Hematopoietic multipotent progenitor cell treated with erythropoietin and hydrocortisone succinate and interleukin-3 and kit ligand, for 17 days (in vitro differentiated cells): ENCODE measurements at places on chromosomes 7 and 10.

- no peak for DNase-seq
Observed at GRCh38 chr10:43196131-43196980, 58.1 kb downstream of the CSGALNACT2 start.

GRCh38 chr10:124917428-124918190 lies 24.3 kb upstream of the ZRANB1 start:
- peak; percentile 70 for DNase-seq

- DNase-seq, result peak; percentile 85
Observed at GRCh38 chr10:12214763-12215218, 18.8 kb downstream of the CDC123 start.

GRCh38 chr7:92904244-92905131 lies 68.1 kb upstream of the CDK6 start:
- DNase-seq, result no peak

DNA sequence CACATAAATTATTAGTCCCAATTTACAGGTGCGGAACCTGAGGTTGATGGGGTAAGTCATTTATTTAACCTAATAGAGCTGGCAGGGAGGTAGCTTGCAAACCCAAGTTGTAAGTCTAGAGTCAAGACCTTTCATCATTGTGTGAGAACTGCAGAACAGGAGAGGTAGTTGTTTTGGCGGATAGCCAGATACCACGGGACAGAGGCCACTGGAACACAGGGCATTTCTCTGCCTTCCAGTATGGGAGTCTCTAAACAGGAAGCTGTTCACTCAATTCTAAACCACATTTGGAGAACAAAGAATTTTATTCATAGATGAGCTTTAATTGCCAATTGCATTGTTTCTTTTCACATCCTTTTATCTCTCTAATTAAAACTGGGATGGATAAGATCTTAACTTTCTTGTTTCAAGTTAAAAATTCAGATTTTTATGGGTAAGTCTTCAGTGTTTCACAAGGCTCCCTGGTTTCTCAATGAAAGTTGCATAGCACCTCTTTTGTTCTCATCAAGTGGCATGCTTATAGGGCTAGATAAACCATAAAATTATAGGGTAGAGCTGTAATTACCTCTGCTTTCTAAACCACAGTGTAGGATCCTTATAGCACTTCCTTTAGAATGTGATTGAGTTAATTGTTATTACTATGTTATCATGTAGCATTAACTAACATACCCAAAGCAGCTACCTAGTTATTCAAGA lies 489.0 kb downstream of the GATA3 start:
- DNase-seq, result no peak

GRCh38 chr10:29861811-29862505 lies 197.4 kb downstream of the JCAD start:
- DNase-seq, result no peak

- no peak for DNase-seq
Observed at GRCh38 chr10:86267286-86268195, 99.1 kb downstream of the GRID1 start.

- DNase-seq, result no peak
Observed at GRCh38 chr7:55474944-55475854, 97.1 kb downstream of the VOPP1 start.

- DNase-seq, result no peak
Observed at GRCh38 chr7:127245002-127245401, 7.7 kb downstream of the GRM8 start.

DNA sequence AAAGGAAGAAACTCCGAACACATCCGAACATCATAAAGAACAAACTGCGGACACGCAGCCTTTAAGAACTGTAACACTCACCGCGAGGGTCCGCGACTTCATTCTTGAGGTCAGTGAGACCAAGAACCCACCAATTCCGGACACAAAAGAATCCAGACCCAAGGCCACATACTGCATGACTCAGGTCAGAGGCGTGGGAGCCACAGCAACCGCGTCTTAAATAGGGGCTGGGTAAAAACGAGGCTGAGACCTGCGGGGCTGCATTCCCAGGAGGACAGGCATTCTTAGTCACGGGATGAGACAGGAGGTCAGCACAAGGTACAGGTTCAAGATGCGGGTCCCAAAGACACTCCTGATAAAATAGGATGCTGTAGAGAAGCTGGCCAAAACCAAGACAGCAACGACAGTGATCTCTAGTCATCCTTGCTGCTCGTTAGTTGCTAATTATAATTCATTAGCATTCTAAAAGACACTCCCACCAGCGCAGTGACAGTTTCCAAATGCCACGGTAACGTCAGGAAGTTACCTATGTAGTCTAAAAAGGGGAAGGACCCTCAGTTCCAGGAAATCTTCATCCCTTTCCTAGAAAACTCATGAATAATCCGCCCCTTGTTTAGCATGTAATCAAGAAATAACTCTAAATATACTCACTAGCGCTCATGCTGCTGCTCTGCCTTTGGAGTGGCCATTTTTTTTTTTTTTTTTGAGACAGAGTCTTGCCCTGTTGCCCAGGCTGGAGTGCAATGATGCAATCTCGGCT lies 19.3 kb downstream of the AP5Z1 start:
- no peak for DNase-seq

DNA sequence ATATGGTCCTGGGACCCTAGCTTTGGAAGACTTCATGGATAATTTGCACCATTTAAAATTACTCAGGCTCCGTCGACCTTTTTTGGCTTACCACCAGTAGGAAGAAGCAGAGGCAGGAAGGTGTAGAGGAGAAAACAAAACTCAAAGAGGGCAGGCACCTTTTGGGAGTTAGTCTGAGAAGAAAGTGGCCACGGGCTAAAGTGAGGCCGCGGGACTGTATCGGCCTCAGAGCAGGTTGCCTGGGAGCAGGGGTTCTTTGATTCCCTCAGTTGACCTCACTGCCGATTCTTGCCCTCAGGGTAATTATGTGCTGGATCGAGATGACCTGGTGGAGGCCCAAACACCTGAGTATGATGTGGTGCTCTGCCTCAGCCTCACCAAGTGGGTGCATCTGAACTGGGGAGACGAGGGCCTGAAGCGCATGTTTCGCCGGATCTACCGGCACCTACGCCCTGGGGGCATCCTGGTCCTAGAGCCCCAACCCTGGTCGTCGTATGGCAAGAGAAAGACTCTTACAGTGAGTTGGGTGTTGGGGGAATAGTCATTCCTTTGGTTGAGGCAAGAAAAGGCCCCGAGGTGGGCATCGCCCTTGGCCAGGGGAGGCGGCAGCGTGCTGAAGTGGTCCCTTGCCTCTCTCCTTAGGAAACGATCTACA lies 3.1 kb downstream of the MEPCE start:
- no peak for DNase-seq

DNA sequence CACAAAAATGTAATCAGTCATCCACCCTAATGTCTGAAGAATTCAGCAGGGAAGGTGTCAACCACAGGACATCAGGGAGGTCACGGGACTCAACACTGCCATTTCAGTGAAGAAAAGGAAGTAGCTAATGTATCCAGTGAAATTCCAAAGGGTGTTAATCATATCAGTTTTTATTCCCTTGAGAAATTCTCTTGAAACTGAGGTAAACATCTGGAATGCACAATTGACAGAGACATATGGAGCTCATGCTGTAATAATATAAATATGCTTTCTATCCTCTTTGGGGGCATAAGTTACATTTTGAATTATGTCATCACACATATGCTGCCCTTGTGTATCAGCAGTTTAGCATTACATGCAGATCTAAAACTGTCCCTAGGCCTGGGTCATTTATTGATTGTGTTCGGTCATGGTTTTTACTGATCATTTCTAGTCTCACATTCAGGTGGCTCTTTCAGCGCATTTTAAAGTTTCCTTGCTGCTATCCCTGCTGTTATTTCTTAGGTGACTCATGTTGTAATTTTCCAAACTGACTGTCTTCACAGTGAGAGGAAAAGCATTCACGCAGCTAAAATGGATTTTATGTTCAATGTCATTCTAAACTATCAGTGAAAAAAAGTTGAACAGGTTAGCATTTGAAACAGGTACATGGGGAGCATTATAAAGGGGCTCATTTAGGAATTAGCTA lies 273.9 kb downstream of the TSPAN12 start:
- DNase-seq, result no peak

DNA sequence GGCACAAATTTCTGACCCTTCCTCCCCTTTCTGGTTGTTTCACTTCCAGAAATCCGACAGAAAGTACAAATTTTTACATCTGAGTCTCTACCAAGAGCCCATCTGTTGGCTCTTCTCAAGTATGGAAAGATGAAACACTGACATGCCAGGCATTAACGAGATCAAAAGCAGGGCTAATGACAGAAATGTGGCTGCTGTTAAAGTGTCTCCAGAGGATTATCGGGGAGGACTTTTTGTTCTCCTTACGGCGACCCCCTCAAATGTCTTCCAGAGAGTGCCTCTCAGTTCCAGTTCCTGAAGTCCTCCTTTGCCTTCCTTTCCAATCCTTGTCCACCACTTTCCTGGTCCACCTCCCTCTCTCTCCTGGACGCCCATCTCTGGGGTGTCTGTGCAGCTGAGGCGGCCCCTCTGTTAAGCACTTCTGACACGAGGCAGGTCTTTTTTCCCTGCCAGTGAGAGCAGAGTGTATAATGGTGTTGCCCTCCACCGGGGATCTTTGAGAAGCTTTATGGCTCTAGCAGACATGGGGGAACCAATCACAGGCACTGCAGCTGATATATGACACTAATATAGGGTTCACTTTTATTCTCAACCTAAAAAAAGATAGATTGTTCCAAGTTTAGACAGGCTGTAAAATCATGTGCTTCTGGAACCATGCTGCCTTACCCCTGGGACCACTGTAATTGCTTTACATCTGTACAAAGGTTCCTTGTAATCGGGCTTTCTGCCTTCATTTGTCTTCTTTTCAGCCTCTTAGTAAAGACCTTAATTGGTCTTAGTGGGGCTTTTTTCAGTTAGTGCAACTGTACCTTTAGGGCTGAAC lies 757.1 kb downstream of the AUTS2 start:
- DNase-seq, result no peak

- no peak for DNase-seq
Observed at GRCh38 chr10:8349610-8350249, 295.2 kb downstream of the GATA3 start.

DNA sequence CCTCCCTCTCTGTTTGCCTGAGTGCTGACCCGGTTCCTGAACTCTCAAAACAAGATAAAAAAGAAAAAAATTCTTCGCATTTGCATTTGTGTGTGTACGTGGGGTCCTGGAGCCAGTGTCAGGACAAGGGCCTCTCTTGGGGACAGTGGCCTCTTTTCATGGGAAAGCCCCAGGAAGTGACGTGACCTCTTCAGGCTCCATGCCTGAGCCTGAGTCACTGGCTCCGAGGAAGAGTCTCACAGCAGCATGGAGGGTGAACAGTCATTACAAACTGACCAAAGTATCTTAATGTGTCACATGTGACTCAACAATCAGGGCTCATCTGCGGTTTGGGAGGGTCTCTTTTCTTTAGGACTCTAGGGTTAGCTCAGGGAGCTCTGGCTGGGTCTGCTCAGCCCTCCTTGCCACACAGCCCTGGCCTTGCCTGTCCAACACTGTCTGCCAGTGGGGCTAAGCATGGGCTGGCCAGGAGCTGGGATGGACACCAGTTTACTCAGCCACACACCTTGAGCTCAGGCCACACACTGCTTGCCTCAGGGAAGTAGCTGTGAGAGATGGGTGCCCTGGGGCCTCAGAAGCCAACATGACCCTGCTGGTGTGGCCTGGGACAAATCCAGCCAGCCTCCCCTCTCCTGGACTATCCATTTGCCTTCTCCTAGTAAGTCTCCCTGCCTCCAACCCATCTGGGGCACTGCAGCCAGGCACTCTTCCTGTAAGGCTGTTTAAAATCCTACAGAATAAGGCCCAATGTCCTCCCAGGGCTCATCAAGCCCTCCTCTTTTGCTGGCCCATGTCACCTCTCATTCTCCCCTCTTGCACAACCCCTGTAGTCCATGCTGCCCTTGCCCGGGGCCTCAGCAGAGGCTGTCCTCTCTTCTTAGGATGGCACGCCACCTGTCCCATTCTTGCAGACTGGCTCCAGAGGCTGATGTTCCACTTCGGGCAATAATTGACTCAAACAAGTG lies 10.5 kb downstream of the TMEM273 start:
- no peak for DNase-seq

DNA sequence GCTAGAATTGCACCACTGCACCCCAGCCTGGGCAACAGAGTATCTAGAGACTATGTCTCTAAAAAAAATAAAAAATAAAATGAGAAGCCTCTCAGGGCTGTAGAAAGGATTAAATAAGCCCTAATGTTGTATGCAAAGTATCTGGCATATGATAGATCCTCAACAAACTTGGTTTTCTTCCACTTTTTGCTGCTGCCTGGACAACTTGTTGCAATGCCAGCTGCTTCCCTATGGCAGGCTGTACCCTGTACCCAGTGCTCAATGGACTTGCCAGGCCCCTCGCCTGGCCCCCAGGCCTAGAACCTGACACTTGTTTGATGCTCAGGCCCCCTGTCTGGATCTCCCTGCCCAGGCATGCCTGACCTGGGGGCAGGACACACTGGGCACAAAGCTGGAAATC lies 28.5 kb upstream of the CDH23 start:
- DNase-seq, result no peak

DNA sequence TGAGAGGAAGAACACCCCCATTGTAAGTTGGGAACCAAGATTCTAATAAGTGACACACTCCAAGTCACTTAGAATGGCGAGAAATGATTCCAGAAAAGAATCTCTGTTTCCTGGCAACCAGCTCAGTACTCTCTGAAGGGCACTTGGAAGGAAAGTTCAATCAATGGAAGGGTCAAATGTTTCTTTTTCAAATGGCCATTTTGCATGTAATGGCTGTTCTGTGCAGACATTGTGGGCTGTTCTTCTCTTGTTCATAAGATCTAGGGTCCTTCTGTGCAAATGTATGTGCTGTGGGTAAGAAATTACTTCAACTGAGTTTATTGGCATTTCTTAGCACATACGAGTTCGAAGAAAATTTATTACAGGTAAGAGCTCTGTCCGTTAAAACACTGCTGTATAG lies 145.3 kb downstream of the EVX1 start:
- DNase-seq, result no peak

DNA sequence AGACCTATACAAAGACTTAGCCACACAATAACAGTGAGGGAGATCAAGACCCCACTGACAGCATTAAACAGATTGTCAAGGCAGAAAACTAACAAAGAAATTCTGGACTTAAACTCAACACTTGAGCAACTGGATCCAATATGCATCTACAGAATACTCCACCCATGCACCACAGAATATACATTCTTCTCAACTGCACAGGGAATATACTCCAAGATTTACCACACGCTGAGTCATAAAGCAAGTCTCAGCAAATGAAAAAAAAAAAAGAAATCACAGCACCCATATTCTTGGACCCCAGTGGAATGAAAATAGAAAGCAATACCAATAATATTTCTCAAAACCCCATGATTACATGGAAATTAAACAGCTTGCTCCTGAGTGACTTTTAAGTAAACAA lies 680.2 kb downstream of the PCDH15 start:
- DNase-seq, result no peak

GRCh38 chr10:128922172-128922571 lies 544.9 kb upstream of the MGMT start:
- DNase-seq, result no peak

DNA sequence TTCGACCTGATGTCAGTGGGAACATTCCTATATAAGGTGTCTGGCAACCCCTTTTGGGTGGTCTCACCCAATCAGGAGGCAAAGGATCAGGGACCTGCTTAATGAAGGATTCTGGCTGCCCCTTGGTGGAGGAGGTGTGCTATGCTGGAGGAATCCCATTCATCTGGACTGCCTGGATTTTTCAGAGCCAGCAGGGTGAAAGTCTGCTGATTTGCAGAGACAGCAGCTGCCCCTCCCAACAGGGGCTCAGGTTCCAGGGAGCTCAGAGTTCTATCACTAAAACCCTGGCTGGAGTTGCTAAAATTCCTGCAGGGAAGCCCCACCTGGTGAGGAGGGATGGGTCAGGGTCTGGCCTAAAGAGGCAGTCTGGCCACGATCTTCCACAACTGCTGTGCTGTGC lies 398.5 kb upstream of the CNTNAP2 start:
- no peak for DNase-seq

- no peak for DNase-seq
Observed at GRCh38 chr10:103443475-103444185, 8.5 kb downstream of the CALHM2 start.
